HTR-8/SVneo (cell line): ENCODE measurements at places on chromosomes 1 and 21.

- no peak for DNase-seq
Measured at GRCh38 chr1:64906447-64906846, 59.9 kb downstream of the JAK1 start.

DNA sequence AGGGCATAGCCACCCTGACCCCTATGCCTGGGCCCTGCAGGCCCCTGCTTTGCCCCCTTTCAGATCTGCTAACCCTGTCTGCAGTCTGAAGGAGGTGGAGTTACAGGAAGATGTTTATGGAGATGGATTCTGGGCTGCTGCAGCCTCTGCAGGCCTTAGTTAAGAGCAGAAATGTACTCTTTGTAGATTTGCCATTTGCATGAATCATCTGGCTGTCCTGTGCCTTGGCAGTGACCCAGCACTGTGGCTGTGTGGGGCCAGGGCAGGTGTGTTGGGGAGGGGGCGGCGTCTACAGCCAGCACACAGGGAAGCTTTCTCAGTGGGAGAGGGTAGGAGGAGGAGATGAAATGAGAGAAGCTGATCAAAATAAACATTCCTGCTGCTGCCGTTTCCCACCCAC is 867.3 kb downstream of the PLA2G4A start:
- no peak for DNase-seq

DNA sequence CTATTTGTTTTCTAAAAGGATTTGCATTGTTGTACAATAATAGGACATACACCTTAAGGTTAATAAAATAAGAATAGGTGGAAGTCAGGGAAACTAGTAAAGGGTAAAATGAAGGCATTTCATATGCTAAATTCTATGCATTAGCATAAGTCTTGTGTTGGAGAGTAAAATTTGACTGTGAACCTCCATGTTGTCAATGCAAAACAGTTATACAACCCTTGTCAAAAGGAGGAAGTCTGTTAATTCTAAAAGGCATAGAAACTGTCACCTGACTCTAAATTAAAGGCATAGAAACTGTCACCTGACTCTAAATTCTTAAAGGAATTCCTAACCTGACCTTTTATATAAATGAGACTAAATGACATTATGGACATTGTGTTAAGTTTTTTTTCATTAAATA is 291.8 kb downstream of the OLFM3 start:
- no peak for DNase-seq

- no peak for DNase-seq
Measured at GRCh38 chr1:183810121-183810520, 5.2 kb downstream of the RGL1 start.

DNA sequence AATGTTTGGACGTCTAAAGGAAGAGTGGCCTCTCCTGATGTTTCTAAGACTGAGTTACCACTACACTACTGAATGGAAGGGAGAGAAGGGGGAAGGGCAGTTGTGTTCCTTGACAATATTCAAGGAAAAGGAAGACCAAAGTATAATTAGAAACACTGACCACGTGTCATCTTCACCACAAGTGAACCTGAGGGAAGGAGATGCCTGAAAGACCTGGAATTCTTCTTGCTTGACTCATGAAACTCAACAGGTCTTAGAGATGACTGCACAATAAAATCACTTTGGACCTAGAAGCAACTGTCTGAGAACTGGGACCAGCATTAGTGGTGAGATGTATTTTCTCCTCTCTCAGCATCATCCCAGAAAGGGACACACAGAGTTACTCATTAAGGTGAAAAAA is 56.7 kb downstream of the PTPN14 start:
- DNase-seq: peak; percentile 29

DNA sequence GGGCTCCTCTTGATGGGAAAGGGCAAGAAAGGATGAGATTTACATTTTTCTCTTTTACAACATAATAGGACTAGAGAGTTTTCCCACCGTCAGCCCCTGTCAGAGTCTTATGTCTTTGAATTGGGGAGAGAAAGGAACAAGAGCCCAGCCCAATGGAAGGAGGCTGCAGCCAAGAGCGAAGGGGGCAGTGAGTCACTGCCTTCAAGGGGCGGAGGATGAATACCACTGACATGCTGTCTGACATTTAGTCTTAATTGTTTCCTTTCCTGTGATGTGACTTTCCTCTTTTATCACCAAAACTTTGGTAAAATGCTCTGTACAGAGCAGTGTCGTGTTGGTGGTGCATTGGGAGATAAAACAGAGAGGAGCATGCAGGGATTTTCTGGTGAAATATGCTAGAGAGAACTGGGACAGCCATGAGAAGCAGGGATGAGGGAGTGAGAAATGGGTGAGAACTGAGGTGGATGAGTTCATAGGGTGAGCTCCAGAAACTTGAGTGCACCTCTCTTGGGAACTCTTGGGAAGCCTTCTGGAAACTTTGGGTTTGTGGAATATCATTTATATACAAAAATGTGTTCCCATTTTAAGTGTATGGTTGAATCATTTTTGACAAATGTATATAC is 179.9 kb upstream of the FGGY start:
- DNase-seq: peak; percentile 21

- DNase-seq: no peak
Measured at GRCh38 chr1:48789903-48790302, 13.2 kb upstream of the BEND5 start.

DNA sequence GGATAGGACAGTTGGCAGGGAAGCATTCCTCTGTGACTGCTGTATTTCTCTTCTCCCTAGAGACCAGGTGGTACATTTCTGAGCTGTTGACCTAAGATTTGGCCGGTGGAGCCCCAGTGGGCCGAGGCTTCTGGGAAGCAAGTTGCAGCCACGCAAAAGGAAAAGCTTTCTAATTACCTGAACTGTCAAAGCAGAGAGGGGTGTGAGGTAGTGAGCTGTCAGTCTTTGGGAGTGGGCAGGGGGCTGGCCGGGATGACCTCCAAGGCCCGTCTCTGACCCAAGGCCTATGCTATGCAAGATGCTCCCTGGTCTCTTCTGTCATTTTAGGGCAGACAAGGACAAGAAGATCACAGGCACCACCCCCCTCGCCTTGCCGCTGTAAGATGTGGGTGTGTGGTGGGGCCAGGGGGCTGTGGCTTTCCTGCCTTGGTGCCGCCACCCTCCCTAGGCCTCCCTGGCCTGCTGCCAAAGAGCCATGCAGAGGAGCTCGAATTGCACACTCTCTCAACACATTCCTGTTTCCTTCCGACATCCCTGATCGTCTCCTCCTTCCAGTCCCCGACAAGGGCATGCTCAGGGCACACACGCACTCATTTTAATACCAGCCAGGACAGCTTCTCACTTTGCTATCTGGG is 7.7 kb downstream of the PADI1 start:
- peak; percentile 82 for DNase-seq

GRCh38 chr1:101081496-101082488 is 56.2 kb upstream of the DPH5 start:
- DNase-seq: no peak

GRCh38 chr1:206417774-206418614 is 52.3 kb upstream of the IKBKE start:
- no peak for DNase-seq

DNA sequence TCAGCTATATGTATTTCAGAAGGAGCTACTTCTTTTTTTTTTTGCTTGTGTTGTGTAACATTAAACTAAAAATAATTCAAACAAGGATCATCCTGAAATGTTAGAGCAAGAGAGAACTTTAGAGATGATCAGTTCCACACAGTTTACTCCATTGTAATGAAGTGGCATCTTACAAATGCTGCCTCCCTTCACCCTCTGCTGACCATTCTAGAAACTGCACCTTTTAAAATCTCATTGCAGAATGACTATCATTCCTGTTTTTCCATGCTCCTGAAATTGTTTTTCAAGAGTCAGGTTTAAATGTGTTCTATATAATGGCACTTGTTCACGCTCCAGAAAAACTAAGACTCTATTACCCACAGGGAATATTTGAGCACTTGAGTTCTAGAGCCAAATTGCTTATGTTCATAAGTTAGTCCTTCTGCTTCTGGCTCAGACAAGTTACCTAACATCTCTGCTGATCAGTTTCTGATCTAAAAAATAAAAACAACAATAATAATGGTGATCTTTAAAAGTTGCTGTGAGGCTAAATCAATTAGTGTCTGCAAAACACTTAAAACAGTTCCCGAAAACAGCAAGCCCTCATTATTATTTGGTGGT is 21.5 kb upstream of the SLC44A5 start:
- no peak for DNase-seq

DNA sequence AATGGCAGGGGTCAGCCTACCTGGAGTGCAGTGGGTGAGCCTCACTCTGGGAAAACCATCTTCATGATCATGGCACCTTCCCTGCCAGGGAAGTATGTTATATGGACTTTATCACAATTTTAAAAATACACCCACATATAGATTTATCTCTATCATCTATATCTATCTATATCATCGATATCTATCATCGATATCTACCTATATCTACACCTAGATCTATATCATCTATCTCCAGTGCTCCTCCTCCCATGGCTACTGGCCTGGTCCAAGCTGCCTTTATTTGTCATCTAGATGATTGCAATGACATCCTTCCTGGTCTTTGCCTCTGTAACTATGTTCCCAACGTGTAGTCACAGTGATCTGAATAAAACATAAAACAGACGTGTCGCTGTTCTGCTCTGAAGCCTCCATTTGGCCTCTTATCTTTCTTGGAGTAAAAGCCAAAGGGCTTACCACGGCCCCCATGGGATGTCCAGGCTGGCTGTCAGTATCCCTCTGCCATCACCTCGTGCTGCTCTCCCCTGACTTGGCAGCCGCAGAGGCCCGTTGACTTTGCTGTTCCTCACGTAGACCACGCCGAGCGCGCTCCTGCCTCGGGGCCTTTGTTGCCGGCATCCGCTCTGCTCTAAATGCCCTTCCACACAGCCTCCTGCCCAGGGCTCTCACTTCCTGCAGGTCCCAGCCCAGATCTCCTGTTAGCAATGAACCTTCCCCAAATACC is 20.6 kb upstream of the KIF26B start:
- DNase-seq: no peak

DNA sequence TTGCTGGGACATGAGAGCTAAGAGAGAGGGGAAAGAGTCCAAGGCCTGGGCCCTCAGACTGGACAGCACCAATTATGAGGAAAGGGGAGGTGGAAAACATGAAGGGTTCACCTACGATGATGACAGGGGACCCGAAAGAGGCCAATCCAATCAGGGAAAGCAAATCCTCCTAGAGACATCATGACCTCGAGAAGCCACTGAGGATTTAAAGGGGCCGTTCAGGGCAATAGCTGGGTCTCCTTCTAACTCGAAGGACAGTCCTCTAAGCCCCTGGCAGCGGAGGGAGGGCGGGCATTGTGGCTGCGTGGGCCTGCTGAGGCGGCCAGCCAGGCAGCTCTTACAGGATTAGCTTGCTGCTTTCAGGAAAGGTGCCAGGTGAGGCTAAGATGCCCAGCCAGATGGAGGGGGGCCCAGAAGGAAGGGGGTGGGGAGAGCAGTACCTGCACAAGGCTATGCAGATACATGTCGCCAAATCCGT is 7.4 kb downstream of the MEF2D start:
- no peak for DNase-seq

DNA sequence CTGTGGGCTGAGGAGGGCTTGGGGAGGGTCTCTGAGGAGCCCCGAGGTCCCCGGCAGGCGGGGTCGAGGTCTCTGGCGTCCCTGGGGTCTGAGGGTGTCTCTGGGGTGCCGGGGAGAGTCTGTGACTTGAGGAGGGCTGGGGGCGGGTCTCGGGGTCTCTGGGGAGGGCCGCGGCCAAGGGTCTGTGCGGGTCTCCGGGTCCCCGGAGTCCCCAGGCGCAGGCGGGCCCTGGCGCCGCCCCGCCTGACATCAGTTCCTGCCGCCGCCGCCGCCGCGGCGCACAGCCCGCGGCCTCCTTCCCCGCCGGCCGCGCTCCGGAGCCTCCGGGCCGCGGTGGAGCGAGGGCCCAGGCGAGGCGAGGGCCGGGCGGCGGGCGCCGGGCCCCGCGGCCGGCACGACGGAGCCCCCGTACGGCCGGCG is at the start of gene PLEKHM2:
TSS of gene PLEKHM2 (plus strand) at position 279 of the 420 bp plus-strand sequence. CDS start 239 bp downstream, outside the sequence.
- peak; percentile 44 for DNase-seq

DNA sequence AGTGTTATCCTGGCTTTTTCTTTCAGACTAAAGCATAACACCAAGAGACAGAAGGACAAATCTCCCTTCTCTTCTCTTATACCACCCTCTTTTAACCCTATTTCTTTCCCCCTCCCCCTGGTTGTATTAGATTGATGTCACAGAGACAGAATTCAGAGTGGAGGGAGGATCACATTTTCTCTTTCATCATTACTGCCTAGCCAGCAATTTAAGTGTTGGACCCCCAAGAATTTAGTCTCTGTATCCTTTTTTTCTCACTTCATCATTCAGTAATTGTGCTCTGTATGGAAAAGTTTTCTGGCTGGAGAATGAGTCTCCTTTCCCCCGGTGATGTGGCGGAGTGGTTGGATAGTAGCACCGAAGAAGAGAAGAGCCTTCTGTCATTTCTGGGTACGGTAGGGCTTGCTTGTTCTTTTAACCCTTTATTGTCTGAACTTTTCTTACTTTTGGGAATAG is 124.8 kb downstream of the CLEC20A start:
- DNase-seq: no peak

DNA sequence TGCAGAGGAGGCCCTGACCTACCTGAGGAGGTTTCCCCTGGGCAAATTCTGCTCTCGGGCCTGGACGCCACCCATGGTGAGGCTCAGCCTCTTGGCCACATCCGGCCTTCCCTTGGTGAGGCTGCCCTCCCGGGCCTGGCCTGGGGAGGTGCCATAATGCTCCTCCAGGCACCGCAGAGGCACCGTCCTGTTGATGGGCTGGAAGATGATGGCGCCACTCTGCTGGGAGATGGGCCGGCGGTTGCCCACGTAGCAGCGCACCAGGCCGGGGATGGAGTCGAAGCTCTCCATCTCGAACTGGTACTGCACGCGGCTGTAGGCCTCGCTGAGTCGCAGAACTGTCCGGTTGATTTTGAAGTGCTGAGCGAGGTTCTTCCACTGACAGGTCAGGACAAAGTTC is 92.7 kb downstream of the BCAR3 start:
- DNase-seq: no peak

GRCh38 chr1:161071886-161072371 is 2.2 kb upstream of the ARHGAP30 start:
- peak; percentile 38 for DNase-seq

- DNase-seq: no peak
Measured at GRCh38 chr1:41859686-41860085, 59.0 kb downstream of the HIVEP3 start.

GRCh38 chr1:172146141-172146850 is 274.2 kb upstream of the C1orf105 start:
- no peak for DNase-seq

- no peak for DNase-seq
Measured at GRCh38 chr1:154629061-154629674, 21.2 kb upstream of the ADAR start.

DNA sequence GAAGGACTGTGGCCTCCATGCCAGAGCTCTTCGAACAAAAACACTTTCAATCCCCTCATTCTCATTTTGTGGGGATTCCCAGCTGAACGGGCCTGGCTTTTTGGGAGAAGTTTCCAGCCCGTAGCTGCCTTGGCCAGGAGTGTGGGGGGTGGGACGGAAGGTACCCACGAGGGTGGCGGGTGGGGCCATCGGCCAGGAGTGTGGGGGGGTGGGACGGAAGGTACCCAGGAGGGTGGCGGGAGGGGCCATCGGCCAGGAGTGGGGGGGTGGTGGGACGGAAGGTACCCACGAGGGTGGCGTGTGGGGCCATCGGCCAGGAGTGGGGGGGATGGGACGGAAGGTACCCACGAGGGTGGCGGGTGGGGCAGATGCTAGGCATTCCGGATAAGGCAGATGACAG is 71.7 kb upstream of the ZBTB18 start:
- no peak for DNase-seq

GRCh38 chr1:184002071-184002470 is 35.5 kb downstream of the COLGALT2 start:
- DNase-seq: peak; percentile 54
